NCI-H1417 treated with DMSO at 0.1 percent for 48 hours (cell line): ENCODE measurements at places on chromosomes 2 and 18.

DNA sequence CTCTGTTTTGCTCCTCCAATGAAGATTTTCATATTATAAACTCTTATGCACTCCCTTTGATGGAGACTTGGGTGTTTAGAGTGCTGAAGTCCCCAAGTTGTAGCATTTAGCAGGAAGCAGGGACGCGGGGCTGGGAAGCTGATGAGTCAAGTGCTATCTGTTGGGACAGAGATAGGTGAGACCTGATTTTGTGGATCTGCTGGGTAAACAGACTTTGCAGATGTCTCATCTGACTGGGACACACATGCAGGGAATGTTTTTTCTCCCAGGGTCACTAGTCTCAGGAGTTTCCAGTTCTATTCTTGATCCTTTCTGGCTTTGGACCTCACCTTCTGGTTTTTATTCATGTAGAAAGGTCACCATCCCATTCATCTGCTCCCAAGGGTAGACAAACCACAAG, 79.7 kb upstream of the ACAA2 start:
- DNase-seq, result no peak

DNA sequence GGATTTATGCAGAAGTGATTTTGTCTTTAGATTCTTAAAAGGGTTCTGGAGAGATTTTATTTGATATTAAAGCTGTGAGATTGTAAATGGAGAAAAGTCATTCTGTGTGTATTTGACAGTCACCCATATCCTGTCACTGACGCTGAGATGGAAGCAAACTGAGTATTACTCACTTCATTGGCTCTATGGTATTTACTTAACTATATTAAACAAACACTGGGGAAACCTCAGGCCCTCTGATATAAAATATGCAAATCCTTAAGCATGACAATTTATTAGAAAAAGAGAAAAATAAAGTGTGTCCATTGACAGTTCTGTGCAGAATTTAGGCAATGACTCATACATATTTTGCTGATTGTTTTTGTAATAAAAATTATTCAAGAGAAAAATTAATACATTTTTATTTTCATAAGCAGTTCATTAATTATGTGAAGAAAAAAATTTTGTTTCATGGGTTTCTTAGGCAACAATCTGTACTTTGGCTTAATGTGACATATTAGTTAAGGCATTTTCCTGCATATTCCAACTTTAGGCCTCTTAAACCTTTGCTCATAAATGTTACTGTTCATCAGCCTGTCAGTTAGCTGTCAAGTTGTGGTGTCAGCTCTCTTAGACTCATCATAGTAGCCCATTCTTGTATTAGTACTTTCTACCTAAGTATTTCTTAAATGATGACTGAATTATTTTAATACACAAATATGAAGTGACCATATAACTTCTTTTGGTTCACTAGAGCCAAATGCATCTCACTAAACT, 99.9 kb downstream of the PARD3B start:
- no peak for DNase-seq

DNA sequence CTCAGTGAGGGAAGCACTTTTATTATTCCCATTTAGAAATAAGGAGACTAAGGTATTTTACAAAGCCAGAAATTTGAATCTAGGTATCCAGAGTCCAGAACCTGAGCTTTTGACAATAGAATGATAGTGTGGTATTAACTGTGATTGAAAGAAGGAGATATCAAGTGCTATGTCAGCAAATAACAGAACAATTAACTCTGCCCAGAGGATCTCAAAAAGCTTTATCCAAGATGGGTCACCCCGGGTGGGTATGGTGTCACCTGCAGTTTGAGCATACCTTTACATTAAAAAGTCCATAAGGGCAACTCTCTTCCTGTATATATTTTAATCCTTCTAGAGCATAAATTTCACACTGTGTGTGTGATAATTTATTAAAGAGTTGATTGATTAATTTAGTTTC, 105.4 kb downstream of the LRP1B start:
- DNase-seq, result no peak

- DNase-seq, result no peak
Observed at GRCh38 chr2:178553047-178553446, 72.8 kb downstream of the PLEKHA3 start.

GRCh38 chr2:63440612-63441011, 147.7 kb downstream of the WDPCP start:
- DNase-seq, result no peak

DNA sequence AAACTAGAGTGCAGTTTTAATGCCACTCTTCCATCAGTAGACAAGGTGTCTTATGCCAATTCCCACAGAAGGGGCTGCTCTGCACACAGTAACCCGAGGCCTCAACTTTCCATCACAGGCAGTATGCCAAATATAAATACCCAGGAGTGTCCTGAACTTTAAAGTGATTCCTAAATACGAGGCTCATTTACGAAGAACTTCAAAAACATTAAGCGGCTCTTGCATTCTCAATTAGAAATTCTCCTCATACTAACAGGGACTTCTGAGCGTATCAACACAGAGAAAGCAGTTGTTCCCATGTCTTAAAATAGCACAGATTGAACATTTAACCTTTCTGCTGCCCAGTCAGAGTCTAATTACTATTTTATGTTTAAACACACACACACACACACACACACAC, 638.6 kb downstream of the ERBB4 start:
- no peak for DNase-seq

GRCh38 chr2:85900366-85900765, 11.6 kb upstream of the ST3GAL5 start:
- no peak for DNase-seq

DNA sequence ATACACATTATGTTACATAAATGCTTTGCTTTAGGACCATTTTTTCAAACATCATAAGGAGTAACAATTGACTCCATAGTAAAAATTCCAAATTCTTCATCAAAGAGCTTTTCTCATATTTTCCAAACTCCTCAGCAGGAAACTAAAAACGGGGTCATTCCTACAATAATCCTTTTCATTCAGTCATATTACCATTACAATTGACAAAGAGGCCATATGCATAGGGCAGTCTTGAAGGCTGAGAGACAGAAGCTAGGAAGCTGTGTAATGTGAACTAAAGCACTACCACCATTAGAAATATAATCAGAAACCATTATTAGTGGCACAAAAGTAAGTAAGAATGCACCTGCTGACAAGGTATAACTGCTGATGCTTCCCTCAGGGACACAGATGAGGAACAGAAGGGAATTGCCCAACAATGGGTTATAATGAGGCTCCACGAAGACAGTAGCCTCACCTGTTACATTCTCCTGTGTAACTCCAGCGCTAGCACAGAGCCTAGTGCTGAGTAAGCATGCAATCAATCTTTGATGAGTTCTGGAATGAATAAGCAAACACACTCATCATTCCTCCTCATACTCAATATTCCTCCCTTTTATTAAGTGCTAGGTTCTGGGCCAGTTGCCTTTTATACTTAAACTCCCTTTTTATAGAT, 942.3 kb downstream of the CPS1 start:
- no peak for DNase-seq
